ENCODE measurements at places on chromosomes 11 and 22. TPM values are rescaled to one million over a fixed set of nuclear protein-coding genes. Genes with fewer than 3 reads are reported as not detected.

GRCh38 chr11:47234669-47235100 lies 13.9 kb downstream of the ACP2 start:
- DNase-seq, result no peak

DNA sequence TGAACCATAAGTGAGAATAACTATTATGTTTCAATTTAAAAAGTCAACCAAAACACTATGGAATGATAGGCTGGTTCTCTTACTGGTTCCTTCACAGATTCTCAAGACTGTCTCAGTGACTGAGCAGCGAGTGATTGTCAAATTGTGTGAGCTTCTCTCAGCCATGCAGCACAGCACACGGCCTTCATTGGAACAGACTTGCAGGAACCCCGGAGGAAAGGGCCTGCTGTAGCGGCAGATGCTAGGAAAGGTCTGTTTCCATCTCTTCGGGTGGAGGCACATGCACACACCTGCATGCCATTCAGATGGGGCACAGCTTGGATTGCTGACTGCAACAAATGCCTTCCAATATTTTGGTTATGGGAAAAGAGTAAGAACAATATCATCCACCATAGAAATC lies 741.8 kb downstream of the OPCML start:
- DNase-seq, result no peak

GRCh38 chr11:31786996-31787685 lies 24.0 kb downstream of the PAX6 start:
- no peak for DNase-seq

GRCh38 chr11:70489276-70489675 lies 90.9 kb downstream of the CTTN start:
- DNase-seq, result no peak

DNA sequence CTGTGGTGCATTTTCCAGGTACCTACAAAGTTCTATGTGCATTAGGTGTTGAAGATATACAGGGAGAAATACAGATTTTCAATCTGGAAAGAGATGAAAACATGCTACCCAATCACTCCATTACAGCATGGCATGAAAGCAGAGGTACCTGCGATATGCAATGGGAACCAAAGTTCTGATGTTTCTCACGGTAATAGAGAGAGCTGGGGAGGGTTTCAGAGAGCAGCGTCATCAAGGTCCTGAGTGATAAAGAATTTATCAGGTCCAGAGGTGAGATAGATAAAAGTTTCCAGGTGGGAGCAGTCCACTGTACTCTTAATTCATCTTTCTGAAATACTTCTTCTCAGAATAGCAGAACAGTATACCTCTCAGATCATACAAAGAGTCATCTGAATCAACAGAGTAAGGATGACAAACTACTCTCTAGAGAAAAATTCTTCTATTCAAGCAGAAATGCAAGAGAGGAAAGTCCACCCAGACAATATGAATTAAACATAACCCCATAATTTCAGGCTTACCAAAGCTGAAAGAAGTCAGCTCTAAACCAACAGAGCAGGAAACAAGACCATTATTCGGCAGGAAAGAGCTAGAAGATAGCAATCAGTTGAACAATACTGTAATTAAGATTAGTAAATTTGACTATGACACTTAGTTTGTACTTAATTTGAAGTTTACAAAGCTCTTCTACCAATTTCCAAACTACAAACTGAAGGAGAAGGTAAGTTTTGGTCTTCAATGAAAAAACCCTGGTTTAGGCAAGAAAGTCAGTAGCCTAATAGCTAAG lies 12.8 kb downstream of the CTSC start:
- no peak for DNase-seq

DNA sequence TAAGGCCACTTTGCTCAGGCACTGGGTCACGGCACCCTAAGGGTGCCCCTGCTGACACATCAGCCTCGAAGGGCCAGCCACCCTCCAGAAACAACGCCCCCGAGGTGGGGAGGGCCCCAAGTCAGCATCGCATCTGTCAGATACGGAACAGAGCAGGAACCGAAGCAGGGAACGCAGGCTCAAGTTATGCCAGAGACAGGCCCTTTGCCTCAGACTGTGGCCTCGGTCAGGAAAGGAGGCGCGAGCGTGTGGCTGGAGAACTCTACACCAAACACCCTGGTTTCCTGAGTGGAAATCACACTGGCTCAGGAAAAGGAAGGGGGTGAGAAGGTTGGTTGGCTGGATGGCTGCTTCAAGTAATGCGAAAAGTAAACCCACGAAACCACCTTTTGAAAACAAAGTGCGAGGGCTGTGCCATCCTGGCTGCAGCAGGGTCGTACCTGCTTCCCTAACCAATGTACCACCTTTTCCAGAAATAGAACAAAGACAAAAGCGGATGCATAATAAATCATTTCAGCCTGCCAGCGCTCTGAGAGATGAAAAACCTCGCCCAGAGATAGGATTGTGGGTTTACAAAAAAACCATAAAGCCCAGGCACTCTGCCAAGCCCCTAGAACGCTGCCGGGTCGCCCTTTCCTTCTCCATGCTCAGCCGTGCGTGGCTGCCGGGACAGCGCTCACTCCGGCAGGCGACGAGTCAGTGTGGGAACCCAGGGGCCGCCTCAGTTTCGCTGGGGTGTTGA lies 38.6 kb downstream of the TRMU start:
- peak; percentile 72 for DNase-seq

- DNase-seq, result no peak
Observed at GRCh38 chr11:117395476-117395875, 67.8 kb downstream of the CEP164 start.

GRCh38 chr11:61174273-61174672 lies 13.0 kb upstream of the VPS37C start:
- no peak for DNase-seq

DNA sequence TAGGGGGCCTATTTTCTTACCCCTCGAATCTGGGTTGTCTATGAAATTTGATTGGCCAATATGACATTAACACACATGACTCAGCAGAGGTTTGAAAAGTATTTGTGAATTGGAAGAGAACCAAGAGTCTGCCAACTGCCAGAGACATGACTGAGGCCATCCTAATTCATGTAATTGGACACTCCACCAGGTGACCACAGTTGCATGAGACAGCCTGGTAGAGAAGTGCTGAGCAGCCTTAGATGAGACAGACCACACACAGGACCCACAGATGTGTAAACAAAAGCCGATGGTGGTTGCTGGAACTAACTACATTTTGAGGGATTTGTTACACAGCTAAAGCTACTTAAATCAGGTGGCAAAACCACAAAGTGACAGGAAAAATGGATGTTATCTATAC lies 855 bp upstream of the MS4A5 start:
- DNase-seq, result no peak

Gene UCP3
- 2.0 TPM for total RNA-seq

Gene TMPRSS4
- 18.7 TPM for total RNA-seq

Gene TRIM48
- not detected for total RNA-seq
